ENCODE measurements at places on chromosomes 1 and 21.

DNA sequence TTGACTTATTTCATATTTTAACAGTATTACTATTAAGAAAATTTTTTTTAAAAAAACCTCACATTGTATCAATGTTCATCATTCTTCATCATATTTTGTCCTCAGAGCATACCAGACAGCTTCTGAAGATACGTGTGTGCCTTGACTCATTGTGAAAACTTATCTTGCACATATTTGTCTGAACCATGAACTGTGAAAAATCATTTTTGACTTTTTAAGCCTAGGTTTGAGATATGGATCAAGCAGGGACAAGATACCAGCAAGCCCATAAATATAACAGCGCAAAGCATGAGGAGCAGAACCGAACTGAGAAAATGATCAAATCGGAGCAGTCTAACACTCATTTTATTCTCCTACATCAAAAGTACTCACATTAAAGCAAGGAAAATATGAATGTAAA, 506.0 kb downstream of the BRINP3 start:
- DNase-seq = no peak

- DNase-seq = no peak
These were observed 163.2 kb upstream of the CAMK1G start for GRCh38 chr1:209420276-209420675.

GRCh38 chr1:182739545-182739944, 50.0 kb upstream of the NPL start:
- peak; percentile 8 for DNase-seq

- DNase-seq = no peak
These were observed 233.8 kb upstream of the USP25 start for GRCh38 chr21:15495965-15496364.

- no peak for DNase-seq
These were observed 836.7 kb downstream of the PLA2G4A start for GRCh38 chr1:187665483-187665882.

DNA sequence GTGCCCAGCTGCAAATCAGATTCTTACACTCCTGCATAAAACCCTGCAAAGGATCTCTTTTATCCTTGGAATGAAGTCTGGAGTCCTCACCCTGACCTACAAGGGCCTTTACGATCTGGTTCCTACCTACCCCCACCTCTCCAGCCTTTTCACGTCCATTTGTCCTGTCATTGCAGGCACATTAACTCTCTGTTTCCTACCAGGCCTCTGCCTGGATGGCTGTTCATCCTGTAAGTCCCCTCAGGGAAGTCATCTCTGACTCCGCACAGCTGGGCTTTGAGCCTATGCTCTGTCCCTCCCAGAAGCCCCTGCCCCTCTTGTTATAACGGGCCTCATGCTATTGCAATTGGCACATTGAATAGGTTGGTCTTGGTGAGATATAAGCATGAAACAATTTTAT, 96.8 kb upstream of the USP24 start:
- no peak for DNase-seq

- no peak for DNase-seq
These were observed 41.4 kb downstream of the TMCO4 start for GRCh38 chr1:19758227-19758830.

GRCh38 chr1:49319426-49319963, 542.8 kb upstream of the BEND5 start:
- DNase-seq = no peak
